ENCODE measurements at places on chromosomes 2 and 18.

GRCh38 chr2:46298522-46299353 lies 1.5 kb downstream of the EPAS1 start:
- DNase-seq = peak; percentile 63

GRCh38 chr2:120401275-120402066 lies 55.5 kb downstream of the INHBB start:
- no peak for DNase-seq

GRCh38 chr2:65282477-65283053 lies 54.9 kb downstream of the ACTR2 start:
- no peak for DNase-seq

DNA sequence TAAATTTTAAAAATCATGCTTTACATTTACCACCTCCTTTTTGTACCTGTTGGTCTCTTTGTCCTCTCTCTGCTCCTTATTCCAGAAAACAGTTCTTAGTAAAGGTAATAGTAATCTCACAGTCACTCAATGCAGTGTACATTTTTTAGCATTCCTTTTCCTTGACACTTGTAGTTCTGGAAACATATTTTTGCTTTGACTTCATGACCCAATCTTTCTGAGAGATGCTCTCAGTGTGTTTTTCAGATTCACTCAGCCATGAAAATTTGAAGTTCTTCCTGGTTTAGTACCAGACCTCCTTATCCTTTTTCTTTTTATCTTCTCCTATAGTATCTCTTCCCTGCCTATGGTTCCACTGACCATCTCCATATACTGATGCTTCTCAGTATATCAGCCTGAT lies 747.5 kb upstream of the ZEB2 start:
- DNase-seq = no peak

DNA sequence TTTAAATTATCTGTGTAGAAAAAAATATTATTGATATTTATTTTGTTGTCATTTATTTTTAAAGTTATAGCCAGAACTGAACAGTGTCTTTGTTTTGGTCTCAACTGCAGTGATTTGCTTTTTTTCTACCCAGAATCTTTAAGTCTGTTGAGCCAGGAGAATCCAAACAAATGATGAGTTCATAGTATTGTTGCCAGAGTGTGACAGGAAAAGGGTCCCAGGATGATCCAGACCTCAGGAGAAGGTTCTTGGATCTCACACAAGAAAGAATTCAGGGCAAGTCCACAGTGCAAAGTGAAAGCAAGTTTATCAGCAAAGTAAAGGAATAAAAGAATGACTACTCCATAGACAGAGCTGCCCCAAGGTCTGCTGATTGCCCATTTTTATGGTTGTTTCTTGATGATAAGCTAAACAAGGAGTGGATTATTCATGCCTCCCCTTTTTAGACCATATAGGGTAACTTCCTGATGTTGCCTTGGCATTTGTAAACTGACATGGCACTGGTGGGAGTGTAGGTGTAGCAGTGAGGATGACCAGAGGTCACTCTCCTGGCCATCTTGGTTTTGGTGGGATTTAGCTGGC lies 127.1 kb downstream of the AGPS start:
- DNase-seq = peak; percentile 26

GRCh38 chr2:208546860-208547650 lies 140.5 kb downstream of the PTH2R start:
- no peak for DNase-seq

- DNase-seq = no peak
Measured at GRCh38 chr2:223007531-223007930, 44.5 kb upstream of the KCNE4 start.

- no peak for DNase-seq
Measured at GRCh38 chr18:63897072-63897471, 9.6 kb downstream of the SERPINB2 start.

Measured in left colon (tissue), 2 donors.